Omental fat pad (tissue), 4 donors: ENCODE measurements at places on chromosomes 5 and 9. TPM values are rescaled to one million over a fixed set of nuclear protein-coding genes. Genes with fewer than 3 reads are reported as not detected.

The ENTREP1 gene
- 8.0 TPM for total RNA-seq

DNA sequence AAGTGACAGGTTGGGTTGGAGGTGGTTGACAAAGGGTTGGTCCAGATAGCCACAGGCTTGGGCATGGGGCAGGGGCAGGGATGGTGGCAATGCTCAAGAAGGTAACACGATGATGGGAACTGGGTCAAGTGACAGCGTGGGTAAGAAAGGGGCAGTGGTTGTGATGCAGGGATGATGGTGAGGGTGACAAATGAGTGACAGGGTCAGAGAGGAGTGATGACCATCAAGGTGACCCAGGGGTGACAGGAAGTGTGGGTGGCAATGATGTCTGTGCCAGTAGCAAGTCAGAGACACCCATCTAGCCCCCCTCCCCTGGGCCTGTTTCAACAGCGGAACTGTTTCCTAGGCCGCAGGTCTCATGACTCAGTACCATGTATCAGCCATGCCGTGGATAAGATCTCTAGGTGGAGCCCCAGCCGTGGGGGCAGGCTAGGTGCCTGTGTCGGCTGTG, 20.5 kb downstream of the AQP3 start:
- no peak for DNase-seq

The CCT5 gene
- total RNA-seq, result 160 TPM

The SPEF2 gene
- total RNA-seq, result 2.6 TPM
